Activated naive CD4-positive, alpha-beta T cell treated with anti-CD3 and anti-CD28 coated beads, Interleukin-2, amount 50 U/mL, for 72 hours (primary cell): ENCODE measurements at places on chromosomes 1 and 21. TPM values are rescaled to one million over a fixed set of nuclear protein-coding genes. Genes with fewer than 3 reads are reported as not detected.

- no peak for DNase-seq
Measured at GRCh38 chr1:96660503-96660902, 61.1 kb upstream of the PTBP2 start.

DNA sequence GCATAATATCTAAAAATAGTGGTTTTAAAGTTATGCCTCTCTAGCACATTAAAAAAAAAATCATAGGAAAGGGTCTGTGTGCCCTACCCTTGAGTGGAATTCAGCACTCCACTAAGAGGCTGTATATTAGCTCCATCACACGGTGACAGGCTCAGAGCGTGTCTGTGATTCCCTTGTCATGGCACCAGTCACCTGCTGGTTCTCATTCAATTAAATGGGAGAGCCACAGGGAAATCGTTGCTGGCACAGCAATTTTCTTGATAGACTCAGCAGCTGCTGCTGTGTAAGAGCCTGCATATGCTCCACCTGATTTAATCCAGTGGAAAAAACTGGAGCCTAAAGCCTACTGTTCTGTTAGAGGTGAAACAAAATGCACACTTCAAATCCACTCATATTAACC, 9.5 kb downstream of the ATP6V1G3 start:
- DNase-seq, result no peak

NEXN gene
- total RNA-seq, result 1.6 TPM

DNA sequence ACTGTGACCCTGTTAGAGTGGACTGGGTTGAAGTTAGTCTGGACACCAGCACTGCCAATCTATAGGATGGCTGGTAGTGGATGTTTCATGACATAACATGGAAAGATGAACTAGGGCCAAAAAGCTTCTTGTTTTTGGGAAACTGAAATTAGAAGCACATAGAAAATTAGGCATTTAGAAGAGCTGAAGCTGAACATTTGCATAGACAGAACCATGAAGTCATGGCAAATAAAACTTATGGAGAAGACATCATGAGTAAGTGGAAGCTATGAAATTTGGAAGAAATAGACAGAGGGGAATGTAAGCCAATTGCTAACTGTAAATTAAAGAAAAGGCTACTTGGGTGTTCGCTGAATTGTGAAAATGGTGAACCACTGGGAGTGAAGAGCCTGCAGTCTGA, 2.7 kb upstream of the S100A11 start:
- no peak for DNase-seq

DNA sequence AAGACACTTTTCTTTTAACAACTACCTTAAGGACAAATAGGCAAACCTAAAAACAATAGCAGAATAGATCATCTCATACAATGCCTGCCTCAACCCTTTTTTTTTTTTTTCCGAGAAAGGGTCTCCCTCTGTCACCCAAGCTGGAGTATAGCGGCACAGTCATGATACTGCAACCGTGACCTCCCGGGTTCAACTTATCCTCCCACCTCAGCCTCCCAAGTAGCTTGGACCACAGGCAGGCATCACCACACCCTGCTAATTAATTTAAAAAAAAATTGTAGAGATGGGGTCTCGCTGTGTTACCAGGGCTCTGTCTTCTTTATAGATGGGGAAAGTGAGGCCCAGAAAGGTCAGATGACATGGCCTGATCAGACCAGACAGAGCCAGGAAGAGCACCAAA, 7.9 kb downstream of the SH3BGRL3 start:
- no peak for DNase-seq

GRCh38 chr21:42209801-42210479, 9.0 kb upstream of the ABCG1 start:
- no peak for DNase-seq
